ENCODE measurements at places on chromosomes 4 and X.

- DNase-seq = no peak
Measured at GRCh38 chr4:24236532-24236931, 346.7 kb upstream of the PPARGC1A start.

- no peak for DNase-seq
Measured at GRCh38 chr4:153832054-153832453, 43.2 kb upstream of the SFRP2 start.

DNA sequence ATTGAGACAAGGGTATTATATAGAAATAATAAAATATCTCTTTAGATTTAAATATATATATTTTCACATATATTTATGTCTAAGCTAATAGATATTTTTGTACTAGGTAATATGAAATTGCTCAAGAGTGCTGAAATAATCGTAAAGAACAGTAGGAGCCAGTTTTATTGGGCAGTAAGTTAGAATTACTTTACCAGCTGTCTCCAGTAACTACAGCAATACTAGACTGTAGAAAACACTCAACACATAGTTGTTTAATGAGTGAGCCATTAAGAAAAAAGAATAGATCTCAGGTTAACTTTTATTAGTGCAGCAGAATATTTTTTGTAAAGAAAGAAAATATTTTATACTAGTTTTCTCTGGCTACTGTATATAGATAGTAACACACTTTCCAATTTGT, 715.2 kb downstream of the TRIML1 start:
- DNase-seq = no peak

- no peak for DNase-seq
Measured at GRCh38 chrX:47633689-47634590, 4.2 kb upstream of the CFP start.

GRCh38 chrX:23787745-23788118, 4.8 kb downstream of the SAT1 start:
- no peak for DNase-seq

Measured in stimulated activated CD8-positive, alpha-beta memory T cell treated with anti-CD3 and anti-CD28 coated beads, Interleukin-4, amount 100 ng/mL, for 24 hours (primary cell).